Left lung (tissue), 14 donors: ENCODE measurements at places on chromosomes 16 and 17. TPM values are rescaled to one million over a fixed set of nuclear protein-coding genes. Genes with fewer than 3 reads are reported as not detected.

C1QTNF8 gene
- not detected for total RNA-seq

KRTAP4-3 gene
- total RNA-seq, result not detected

APOBR gene
- 22.9 TPM for total RNA-seq

GRCh38 chr17:50953831-50954601, 87.9 kb upstream of the TOB1 start:
- no peaks in the 10 kb centered on the region for H3K27me3 ChIP-seq
- no peak overlapping the region for H3K27ac ChIP-seq
- peaks cover 20% of the 10 kb centered on the region for H3K4me1 ChIP-seq
- DNase-seq, result no peak
- H3K4me3 ChIP-seq, result no peak overlapping the region

DNA sequence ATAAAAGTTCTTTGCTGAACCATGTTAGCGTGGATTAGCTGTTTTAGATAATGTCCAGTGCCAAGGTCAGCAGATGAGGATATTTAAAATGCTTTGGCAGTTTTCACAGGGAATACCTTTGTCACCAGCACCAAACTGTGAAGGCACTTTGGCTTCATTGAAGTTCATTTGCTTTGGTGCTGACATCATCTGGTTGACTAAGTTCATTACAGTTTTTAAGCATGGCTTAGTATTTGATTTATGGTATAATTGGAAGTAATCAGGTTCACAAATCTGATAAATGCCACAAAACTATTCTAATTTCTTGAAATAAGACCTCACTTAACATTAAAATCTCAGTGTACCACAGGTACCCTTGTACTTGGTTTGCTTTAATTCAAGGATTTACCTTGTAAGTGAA, 4.3 kb downstream of the GID4 start:
- no peaks in the 10 kb centered on the region for H3K27me3 ChIP-seq
- H3K4me1 ChIP-seq, result peaks cover 20% of the 10 kb centered on the region
- DNase-seq, result no peak
- no peak overlapping the region for H3K4me3 ChIP-seq
- H3K27ac ChIP-seq, result no peak overlapping the region
- H3K36me3 ChIP-seq, result no peaks in the 10 kb centered on the region

- DNase-seq, result no peak
- no peak overlapping the region for H3K27ac ChIP-seq
- no peaks in the 10 kb centered on the region for H3K36me3 ChIP-seq
Measured at GRCh38 chr16:28526201-28527099, 12.3 kb downstream of the NUPR1 start.

DNA sequence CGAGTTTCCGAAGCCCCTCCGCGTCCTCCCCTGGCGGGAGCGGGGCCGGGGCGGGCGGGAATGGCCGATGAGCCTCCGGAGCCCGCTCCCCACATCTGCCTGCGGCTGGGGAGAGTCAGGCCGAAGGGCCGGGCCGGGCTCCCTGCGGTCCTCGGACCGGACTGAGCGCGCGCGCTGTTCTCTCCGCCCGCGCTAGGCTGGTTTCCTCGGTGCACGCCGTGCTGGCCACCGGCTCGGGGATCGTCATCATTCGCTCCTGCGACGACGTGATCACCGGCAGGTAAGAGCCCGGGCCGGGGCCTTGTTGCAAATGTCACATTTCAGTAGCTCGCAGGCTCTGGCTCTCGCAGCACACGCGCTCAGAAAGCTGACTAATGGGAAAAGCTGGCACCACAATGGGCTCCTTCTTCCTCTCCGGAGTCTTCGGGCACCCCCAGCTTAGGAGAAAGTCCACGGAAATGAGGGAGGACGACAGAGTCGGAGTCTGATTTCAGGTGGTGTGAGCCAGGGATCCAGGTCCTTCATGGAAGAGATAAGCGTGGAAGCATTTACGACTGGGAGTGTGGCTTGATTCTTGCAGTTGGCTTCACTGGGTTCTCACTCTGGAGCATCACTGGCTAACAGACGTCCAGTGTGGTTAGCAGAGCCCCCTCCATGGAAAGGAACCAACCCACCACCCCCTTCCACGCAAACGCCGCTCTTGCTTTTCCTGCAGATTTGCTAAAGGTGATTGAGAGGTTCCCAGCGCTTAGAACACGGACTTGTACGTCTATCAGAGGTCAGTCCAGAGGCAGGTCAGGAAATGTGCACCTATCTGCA, 715 bp downstream of the TLCD3A start:
- H3K27me3 ChIP-seq, result peaks cover 24% of the 10 kb centered on the region
- peak overlapping the region; percentile 75 for H3K27ac ChIP-seq
- H3K4me3 ChIP-seq, result peak overlapping the region; percentile 72
- peaks cover 4% of the 10 kb centered on the region for H3K36me3 ChIP-seq
- H3K4me1 ChIP-seq, result no peaks in the 10 kb centered on the region

- H3K4me3 ChIP-seq, result no peak overlapping the region
- no peak overlapping the region for H3K27ac ChIP-seq
- no peaks in the 10 kb centered on the region for H3K27me3 ChIP-seq
- H3K4me1 ChIP-seq, result no peaks in the 10 kb centered on the region
- H3K36me3 ChIP-seq, result no peaks in the 10 kb centered on the region
Measured at GRCh38 chr17:63113167-63113566, 147.1 kb downstream of the TANC2 start.

GRCh38 chr16:79047337-79047736, 553.2 kb downstream of the MAF start:
- no peaks in the 10 kb centered on the region for H3K36me3 ChIP-seq
- H3K4me3 ChIP-seq, result no peak overlapping the region
- DNase-seq, result no peak
- H3K4me1 ChIP-seq, result no peaks in the 10 kb centered on the region

- peaks cover 6% of the 10 kb centered on the region for H3K4me1 ChIP-seq
- DNase-seq, result no peak
- no peaks in the 10 kb centered on the region for H3K27me3 ChIP-seq
- H3K4me3 ChIP-seq, result no peak overlapping the region
- H3K27ac ChIP-seq, result no peak overlapping the region
Measured at GRCh38 chr17:4109449-4109848, 33.4 kb downstream of the ZZEF1 start.
